Heart right ventricle (tissue), 16 donors: ENCODE measurements at places on chromosomes 13 and 19. TPM values are rescaled to one million over a fixed set of nuclear protein-coding genes. Genes with fewer than 3 reads are reported as not detected.
A peak's percentile ranks its signal among the peaks of the same experiment; 100 is the strongest.

DNA sequence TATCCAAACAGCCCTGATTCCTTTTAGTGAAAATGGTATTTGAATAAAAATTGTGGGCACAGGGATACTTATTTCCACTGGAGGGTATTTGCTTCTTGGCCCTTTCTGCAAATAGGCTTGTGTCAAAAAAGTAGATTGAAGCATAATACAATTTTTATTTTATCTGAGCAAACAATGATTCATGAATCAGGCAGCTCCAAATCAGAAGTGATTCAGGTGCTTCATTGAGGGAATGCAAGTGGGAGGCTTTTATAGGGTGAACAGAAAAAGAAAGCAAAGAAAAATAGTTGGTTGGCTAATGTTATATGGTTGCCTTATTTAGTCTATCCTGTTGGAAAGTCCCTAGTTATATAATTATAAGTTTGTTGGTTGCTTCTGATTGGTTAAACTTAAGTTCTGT lies 117.9 kb downstream of the ITGBL1 start:
- DNase-seq = no peak

GRCh38 chr13:34176633-34177032 lies 358.7 kb downstream of the RFC3 start:
- no peak for DNase-seq

DNA sequence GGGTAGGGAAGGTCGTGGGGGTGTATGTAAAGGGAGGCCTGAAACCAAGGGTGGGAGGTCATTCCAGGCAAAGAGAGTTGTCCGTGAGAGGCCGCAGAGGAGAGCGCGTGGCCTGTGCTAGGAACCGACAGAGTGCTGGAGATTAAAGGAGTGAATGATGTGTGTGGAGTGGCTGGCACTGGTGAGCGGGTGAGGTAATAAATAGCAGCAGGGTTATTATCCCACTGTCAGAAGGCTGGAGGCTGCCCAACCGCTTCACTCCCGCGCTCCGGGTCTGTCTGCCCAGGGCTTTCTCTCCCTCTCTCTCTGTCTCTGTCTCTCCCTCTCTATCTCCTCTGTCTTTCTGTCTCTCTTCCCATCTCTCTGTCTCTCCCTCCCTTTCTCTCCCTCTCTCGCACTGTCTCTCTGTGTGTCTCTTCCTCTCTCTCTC lies 17.4 kb downstream of the ZNF579 start:
- DNase-seq = peak; percentile 77

DNA sequence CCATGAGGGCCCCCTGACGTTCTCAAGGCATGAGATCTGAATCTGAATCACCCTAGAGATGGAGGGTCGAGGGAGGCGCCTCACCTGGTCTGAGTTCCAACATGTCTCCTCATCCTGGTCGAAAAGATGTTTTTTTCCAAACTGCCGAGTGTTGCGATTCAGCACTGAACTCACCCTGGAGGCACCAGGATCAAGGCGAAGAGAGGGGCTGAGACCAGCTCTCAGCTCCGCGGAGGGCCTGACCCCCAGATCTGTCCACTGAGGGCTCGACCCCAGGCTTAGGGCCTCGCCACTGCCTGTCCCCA lies 555 bp downstream of the NR2C2AP start:
- DNase-seq = no peak

DNA sequence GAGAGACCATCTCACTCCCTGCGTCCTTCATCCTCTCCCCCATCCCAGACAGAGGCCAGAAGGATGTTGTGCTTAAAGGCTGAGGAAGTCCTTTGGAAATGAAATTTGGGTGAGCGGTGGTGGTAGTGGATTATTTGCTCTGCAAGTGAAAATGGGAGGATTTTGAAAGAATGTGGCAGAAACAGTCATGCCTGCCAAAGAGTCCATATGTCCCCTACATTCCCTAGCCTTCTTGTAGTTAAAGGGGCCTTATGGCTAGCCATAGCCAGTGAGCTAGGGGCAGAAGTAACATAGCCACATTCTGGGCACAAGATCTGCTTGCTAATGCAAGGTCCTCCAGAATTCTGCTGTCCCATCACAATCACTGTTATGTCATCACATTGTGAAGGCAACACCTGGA lies 360.2 kb upstream of the TSHZ3 start:
- DNase-seq = no peak

GRCh38 chr13:46053162-46054012 lies 841 bp upstream of the ZC3H13 start:
- DNase-seq = no peak

GRCh38 chr13:88115976-88116375 lies 444.8 kb downstream of the SLITRK5 start:
- DNase-seq = no peak

- no peak for DNase-seq
Measured at GRCh38 chr19:55258476-55258827, 365 bp downstream of the PPP6R1 start.

- DNase-seq = no peak
Measured at GRCh38 chr13:45751885-45752284, 49.8 kb downstream of the CBY2 start.

- no peak for DNase-seq
Measured at GRCh38 chr13:77919921-77920294, 1.3 kb upstream of the EDNRB start.

GRCh38 chr13:109569958-109570711 lies 216.2 kb downstream of the IRS2 start:
- no peak for DNase-seq

DNA sequence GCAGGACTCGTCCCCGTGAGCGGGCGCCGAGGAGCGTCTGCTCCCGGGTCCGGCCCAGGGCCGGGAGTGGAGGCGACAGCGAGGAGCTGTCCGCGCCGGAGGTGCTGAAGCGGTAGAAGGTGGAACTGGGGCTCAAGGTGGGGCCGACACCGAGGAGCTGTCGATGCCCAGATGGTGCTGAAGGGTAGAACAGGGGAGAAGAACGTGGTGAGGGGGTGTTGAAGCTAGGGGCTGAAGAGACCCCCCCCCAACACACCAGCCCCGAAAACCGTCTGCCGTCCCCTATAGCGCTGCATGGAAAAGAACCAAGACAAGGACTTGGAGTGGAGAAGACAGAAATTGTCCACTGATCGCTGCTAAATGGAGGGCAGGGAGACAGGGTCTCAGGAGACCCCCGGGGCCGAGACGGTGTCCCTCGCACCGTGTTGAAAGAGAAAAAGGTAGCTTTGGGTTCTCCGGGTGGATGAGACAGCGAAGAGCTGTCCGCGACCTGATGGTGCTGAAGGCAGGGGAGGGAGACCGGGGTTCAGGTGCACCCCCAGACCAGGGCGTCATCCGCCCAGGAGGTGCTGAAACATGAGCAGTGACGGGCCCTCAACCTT lies 7.1 kb upstream of the PDE4C start:
- no peak for DNase-seq

- peak; percentile 48 for DNase-seq
Measured at GRCh38 chr19:34365463-34366401, 736 bp downstream of the GPI start.

DNA sequence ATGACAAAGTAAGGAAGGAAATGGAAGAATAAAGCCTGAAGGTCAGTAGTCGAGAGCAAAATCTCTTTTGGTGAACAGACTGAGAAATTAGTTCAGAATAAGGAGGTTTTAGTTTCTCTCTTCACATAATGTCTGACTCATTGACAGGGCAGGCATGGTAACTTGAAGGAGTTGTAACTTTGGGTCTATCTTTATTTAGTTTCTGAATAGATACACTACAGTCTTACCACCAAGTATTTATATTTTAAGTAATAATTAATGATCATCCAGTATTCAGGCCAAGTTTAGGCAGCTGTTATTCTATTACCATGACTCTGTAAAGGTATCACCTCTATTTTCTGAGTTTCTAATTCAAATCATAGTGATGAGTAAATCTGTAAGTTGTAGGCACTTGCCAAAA lies 219.9 kb downstream of the SPRY2 start:
- DNase-seq = no peak

DNA sequence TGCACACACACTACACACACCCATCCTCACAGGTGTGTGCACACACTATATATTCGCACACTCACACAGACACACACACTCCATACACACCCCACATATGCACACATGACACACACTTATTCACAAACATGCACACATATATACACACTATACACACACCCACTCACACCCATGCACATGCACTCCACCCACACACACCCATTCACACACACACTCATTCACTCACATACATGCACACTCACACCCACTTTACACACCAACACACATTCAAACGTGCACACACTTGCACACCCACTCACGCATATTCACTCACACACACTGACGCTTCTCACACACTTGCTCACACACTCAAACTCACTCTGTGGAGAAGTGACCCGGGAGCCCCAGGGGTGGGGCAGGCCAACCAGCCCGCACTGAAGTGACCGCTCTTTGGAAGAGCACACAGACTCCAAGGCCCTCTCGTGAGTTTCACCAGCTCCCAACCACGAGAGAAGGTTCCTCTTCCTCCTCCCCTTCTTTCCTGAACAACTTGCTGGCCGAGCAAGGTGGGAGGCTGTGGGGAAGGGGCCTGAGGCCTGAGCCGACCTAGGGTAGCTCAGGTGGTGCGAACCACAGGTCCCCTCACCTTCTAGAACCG lies 86.1 kb upstream of the TM9SF2 start:
- no peak for DNase-seq

DNA sequence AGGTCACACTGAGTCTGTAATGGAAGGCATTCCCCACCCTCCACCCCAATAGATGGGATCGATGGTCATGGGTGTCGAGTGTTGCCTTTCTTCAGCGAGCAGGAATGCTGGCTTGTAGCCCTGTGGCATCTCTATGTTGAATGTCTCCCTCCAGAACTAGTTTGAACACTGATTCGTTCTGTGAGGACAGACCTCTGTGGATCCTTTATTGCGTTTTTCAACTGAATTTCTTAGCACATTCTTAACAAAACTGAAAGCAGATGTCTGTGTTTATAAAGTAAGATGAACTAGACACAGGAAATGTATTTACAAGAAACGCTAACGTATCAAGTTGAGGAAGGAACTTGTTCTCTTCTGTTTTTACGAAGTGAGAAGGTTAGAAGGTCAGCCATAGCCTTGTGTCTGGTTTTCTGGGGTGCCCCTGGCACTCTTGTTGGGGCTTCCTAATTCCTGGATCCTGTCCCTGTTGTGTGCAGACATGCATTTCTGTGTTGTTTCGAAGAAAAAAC lies 36.8 kb upstream of the TM9SF2 start:
- no peak for DNase-seq

The ZSCAN18 gene
- polyA plus RNA-seq = 67.9 TPM

The IPO5 gene
- 17.0 TPM for polyA plus RNA-seq

The ONECUT3 gene
- not detected for polyA plus RNA-seq

The SOX1 gene
- not detected for polyA plus RNA-seq

The CHMP2A gene
- 349 TPM for polyA plus RNA-seq

The UPF3A gene
- 105 TPM for polyA plus RNA-seq

The EEF1AKMT1 gene
- polyA plus RNA-seq = 9.1 TPM

The CEBPA gene
- 4.4 TPM for polyA plus RNA-seq

The PSG2 gene
- polyA plus RNA-seq = not detected

The RASAL3 gene
- polyA plus RNA-seq = 1.6 TPM

The FAM83E gene
- polyA plus RNA-seq = not detected

The RDH8 gene
- polyA plus RNA-seq = not detected
